ENCODE measurements at places on chromosomes 7 and 10.

DNA sequence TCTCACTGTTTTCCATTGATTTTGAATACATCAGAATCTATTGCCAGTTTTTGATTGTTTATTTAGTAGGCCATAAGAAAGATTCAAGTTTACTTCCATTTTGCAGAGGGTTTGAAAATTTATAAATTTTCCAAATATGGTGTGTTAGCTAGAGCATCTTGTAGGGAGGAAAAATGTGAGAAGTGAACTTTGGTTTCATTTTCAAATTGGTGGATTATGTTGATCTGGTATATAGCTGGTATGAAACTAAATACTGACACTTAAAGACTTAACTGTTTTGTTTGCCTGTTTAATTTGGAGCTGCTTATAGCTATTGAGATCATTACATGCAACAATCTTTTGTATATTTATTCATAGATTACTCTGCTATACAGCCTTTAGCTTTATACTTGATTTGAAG, 108.1 kb downstream of the ADAM22 start:
- no peak for DNase-seq

DNA sequence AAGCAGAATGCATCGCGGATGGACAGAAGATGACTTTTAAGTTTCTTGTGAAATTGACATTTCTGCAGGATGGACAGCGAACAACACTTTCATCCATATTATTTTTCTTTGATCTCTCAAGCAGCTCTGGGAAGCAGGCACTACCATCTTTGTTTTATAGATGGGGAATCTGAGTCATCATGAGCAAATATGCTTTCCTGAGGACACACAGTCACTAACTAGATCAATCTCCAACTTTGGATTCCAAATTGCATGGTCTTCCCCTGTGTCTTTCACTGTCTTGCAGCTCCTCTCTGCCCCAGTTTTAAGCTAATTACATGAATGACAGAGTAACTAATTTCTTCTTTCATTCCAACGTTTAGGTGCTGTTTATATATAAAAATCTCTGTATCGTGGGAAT, 201.5 kb downstream of the ADAM12 start:
- DNase-seq: no peak

GRCh38 chr10:19640566-19641263, 175.5 kb upstream of the PLXDC2 start:
- no peak for DNase-seq

DNA sequence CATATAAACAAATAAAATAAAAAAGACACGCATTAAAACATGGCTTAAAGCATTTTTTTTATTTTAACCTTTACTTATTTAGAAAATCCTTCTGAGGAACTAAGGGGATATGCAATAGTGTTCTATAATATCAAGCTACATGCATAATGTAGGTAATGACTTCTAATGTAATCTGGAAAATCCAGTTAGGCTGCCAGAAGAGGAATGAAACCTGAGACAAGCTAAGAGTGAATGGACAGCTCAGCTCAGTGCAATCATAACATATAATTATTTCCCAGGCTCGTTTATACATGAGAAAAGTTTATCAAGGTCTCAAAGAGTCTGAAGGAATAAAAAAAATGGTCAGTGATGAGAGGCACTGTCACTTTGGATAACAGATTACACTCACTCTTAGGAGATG, 649.0 kb upstream of the PCDH15 start:
- DNase-seq: no peak

- DNase-seq: peak; percentile 67
These were observed 168.8 kb downstream of the TMEM26 start for GRCh38 chr10:61284222-61284890.

- peak; percentile 19 for DNase-seq
These were observed 7.7 kb downstream of the SLC37A3 start for GRCh38 chr7:140390466-140391190.

- no peak for DNase-seq
These were observed 1.8 kb downstream of the CCM2 start for GRCh38 chr7:45001826-45002225.

DNA sequence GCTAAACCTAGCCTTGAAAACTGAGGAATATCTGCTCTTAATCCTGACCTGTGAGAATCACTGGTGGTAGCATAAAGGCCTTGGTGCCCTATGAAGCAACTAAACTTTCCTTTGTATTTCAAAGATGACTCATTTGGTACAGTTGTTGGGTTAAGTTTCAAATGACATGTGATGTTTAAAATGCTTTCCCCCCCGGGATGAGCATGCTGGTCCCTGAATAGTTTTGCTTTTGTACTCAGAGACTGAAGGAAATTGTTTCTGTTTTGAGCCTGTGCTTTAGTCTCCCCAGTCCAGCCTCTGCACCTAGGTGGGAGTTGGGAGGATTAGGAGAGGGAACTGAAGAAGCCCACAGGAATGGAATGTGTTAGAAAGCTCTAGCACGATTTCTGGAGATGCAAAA, 258.9 kb upstream of the NPY start:
- peak; percentile 55 for DNase-seq

- peak; percentile 17 for DNase-seq
These were observed 529.5 kb upstream of the SEMA3D start for GRCh38 chr7:85716353-85716752.

DNA sequence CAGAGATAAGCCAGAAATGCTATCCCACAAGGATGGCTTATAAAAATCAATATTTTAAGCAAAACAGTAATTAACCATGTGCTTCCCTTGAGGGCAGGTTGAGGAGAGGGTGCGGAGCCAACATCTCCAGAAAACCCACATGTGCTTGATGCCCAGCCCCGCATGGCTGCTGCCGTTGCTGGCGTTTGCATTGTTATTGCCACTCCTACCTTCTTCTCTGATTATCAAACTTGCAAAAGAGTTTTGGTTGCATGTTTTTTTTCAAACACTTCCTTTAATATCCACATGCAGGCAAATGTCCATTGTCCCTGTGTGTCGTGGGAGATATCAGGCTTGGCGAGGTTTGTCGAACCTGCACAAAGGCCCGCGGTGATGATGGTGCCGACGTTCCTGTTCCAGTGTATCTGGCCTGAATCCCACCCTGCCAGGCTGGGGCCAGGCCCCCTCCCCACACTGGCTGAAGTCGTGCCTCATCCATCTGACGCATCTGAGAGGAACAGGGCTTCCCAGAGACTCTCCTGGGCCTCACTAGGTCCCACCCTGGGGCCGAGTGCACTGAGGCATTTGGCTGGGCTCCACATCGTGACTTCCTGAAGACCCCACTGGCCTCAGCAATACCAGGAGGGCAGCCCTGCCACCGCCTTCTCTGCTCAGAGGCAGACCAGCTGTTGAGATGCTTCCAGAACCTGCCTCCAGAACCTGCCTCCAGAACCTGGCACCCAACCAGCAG, 40.9 kb downstream of the TCERG1L start:
- DNase-seq: no peak

Measured in fibroblast of skin of scalp (primary cell).